ENCODE measurements at places on chromosomes 4 and X.

- DNase-seq = no peak
Observed at GRCh38 chr4:657338-657833, 16.7 kb downstream of the ATP5ME start.

DNA sequence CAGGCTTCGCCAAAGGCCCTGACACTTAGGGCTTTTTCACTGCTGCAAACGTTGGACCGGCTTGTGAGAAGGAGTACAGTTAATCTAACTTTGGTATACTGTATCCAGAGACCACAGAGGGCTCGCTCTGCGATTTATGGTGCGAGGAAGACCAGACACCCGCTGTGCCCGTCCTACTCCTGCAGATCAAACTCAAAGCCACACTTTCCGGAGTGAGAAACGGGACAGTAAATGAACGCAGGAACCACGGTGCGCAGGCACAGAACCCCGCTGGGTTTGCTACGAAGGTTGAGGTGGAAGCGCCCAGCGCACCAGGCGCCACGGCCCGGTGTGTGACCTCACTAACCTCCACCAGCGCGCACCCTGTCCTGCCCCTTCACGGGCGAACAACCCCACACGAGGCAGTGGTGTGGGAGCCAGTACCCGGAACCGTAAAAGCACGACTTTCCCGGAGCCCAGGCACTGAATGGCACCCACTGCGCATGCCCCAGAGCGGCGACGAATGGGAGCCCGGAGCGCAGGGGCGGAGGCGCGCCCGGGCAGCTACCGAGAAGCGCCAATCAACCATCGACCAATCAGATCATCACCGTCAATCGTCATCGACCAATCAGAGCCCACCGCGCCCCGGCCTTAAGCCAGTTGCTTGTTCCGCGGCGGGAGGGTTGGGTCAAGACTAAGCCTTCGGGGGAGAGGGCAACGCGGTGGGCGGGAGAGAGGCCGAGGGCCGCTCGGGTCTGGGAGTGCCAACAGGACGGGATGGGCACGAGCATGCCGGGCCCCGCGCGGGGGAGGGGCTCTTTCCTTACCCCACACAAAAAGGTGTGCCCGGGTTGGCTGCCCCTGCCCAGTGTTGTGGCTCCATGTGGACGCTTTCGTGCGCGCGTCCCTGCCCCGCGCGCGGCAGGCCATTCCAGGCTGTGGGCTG lies 21.3 kb upstream of the WDR45 start:
- DNase-seq = peak; percentile 86

- no peak for DNase-seq
Observed at GRCh38 chr4:42420140-42420539, 22.9 kb downstream of the SHISA3 start.

DNA sequence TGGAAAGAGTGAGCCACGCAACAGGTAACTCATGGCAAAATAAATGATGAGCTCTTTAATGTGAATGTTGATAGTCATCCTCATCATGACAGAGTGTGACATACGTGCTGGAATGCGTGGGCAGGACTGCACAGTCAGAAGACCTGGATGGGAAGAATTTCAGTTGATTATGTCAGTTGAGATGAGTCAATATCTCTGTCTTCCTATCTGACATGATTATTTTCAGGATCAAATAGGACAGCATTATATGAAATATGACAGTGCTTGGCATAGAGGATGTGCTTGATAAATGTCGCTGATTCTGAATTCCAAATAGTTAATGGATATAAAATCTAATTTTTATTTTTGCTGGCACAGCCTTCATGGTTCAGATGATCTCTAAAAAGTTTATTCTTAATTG lies 95.1 kb downstream of the IL15 start:
- DNase-seq = no peak

- no peak for DNase-seq
Observed at GRCh38 chr4:166174717-166175490, 301.9 kb downstream of the TLL1 start.

DNA sequence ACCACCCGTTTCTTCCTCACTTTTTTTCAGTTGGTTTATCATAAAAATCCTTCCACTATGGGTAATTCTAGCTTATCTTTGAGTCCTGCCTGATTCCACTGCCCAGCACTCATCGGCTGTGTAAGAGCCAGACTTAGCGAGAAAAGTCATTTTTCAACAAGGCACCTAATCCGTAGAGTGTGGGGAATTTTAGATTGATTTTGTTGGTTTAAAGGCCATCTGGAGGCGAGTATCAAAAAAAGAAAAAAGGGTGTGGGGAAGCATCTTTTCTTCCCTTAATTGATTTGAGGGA lies 134.4 kb downstream of the TET2 start:
- no peak for DNase-seq

DNA sequence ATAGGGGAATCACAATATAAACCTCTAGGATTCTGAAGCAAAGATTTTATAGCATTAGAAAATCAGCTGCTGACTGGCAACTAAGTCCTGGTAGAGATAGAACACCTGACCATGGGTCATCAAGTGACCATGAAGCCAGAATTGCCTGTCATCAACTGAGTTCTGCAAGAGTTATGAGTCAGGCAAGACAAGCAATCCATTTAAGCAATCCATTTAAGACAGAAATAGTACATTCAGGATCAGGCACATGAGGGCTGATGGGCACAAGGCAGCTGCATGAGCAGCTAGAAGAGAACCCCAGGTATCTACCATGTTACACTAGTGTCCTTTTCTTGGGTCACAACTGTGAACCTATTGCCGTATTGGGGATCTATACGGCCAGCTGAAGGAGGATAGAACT lies 98.9 kb downstream of the SPRY1 start:
- no peak for DNase-seq

DNA sequence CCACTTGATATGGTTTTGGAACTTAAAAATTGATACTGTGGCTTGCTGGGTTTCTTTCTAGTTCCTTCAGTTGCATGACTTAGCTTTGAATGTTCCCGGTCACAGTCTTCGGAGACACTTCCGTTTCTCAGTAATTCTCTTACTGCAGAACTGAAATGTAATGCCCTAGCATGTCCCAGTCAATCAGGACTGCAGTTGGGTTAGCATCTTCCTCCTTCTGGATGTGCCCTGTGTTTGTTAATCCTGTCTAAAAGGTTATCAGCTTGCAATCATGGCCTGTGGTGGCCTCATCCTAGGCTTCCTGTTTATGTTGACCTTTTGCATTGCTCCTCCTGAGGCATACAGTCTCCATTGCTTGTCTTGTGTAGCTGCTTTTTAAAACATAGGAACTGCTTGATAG lies 275.9 kb downstream of the ARHGAP10 start:
- DNase-seq = no peak

GRCh38 chr4:111045992-111046391 lies 423.1 kb upstream of the PITX2 start:
- DNase-seq = no peak

GRCh38 chr4:79687006-79687405 lies 279.0 kb upstream of the GK2 start:
- no peak for DNase-seq

GRCh38 chr4:189202869-189203271 lies 737.8 kb upstream of the FRG1 start:
- no peak for DNase-seq

DNA sequence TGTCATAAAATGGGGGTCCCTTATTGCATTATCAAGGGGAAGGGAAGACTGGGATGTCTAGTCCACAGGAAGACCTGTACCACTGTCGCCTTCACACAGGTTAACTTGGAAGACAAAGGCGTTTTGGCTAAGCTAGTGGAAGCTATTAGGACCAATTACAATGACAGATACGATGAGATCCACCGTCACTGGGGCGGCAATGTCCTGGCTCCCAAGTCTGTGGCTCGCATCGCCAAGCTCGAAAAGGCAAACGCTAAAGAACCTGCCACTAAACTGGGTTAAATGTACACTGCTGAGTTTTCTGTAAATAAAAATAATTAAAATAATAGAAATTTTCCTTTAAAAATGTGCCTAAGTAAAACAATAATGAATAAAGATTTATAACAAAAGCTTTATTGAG lies 30.6 kb downstream of the AASDH start:
- no peak for DNase-seq

DNA sequence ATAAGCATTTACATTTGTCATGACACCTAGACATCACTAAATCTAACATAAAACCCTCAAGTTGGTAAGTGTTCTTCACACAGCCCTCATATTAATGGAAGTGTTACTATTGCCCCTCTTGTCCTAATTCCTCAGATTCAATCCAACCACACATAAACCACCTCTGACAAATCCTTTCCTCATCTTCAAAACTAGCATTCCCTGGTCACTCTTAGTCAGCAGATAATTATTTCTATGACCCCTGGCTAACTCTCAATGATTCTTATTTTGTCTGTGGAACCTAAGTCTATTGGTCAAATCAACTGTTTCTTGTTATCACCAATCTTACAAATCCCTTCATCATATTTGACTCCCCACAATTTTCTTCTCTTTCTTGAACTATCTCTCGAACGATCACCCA lies 168.6 kb downstream of the PPP3CA start:
- DNase-seq = no peak

DNA sequence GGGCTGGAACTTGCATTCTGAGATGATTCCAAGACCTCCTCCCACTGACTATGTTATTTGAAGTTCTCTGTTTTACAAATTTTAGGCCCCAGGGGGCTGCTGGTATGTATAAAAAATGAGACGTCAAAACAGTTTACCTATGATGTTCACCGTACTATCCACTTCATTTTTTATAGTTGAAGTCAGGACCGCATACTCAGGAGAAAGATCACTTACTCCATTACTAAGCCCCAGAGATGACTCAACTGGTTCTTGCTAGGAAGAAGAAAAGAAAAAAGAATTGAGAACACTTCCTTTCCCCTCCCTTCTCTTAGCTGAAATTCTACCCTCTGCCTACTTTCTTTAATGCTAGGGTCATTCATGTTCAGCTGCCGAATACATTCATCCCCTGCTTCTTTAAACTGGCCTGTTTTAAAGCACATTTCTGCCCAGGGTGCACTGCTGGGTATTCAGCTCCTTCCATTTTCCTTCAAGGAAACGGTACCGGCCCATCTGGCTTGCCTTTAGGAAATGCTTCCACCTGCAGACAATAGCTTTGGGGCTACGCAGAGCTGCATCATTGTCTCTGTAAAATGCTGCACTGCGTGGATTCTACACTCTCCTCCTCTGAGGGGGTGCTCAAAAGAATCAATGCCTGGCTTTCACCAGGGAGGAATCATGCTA lies 66.2 kb downstream of the IRF2 start:
- DNase-seq = no peak

- DNase-seq = no peak
Observed at GRCh38 chr4:95267081-95267480, 281.7 kb downstream of the UNC5C start.

DNA sequence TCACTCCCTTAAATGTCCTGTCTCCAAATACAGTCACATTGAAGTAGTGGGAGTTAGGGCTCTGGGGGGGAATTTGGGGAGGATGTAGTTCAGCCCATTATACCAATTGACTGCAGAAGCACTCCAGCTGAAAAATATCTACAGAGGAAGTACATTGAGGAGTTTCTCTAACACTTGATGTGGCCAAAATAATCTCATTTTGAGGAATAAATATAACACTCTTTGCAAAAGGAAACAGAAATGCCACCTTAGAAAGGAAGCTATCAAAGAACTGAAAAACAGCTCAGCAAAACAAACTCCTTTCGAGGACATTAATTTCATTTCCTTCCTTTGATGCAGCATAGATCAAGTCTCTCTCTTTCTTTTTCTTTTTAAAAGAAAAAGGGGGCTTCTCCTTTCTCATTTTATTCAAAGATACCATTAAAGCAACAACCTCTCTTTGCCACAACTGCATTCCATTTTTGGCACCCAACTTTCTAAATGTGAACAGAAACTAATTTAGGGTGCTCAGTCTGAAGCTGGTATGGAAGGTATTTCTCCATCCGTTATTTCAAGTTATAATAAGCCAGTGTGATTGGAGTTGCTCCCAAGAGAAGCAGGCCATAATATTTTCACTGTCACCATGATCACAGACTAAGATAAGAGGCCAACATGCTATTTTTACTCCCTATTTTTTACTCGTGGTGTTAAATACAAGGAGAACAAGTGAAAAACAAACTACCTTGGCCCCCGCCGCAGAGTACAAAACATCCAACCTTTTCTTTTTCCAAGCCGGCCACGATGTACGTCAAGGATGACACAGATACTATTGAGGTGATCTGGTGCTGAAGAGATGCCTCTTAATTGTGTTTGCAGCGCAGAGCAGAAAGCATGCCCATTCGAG lies 230.4 kb upstream of the GATB start:
- DNase-seq = no peak

GRCh38 chr4:142727149-142727548 lies 119.0 kb downstream of the INPP4B start:
- DNase-seq = no peak

- DNase-seq = no peak
Observed at GRCh38 chrX:47620303-47620685, 637 bp upstream of the SYN1 start.

DNA sequence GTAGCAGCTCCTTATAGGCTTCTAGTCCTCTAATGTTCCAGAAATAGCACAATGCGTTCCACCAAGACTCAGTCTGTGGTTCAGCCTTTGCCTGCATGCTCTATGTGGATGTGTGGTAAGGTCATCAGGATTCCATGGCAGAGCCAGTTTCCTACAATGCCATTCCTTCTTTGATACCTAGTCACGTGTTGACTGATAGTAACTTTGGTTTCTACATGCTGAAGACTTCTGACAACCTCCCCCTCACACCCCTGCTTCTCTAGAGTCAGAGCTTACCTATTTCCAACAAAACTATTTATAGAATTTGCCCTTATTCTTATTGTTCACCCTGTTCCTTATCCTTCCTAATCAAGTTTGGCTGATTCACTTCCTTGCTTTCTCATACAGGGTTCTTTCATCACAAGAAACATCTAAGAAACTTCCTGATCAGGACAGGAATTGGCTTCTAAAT lies 81.1 kb downstream of the CT47B1 start:
- DNase-seq = no peak

- DNase-seq = no peak
Observed at GRCh38 chrX:69073241-69073640, 92.0 kb downstream of the PJA1 start.

DNA sequence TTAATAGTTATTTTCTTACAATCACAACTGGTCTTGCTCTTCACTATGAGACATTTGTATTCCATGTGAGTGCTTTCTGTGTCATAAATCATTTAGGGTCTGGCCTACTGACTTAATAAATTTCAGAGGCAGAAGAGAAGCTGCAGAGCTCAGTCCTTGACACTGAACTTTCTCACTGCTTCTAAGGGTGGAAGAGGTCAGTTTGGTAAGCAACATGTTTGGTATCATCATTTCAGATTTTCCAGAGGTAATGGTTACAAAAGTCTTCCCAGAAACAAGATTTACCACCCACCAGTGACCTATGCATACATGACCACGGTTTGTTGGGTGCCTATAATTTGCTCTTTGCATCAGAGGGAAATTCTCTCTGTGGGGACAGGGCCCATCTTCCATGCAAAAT lies 148.6 kb downstream of the NR3C2 start:
- no peak for DNase-seq

- DNase-seq = no peak
Observed at GRCh38 chr4:109930872-109931271, 18.2 kb downstream of the EGF start.

DNA sequence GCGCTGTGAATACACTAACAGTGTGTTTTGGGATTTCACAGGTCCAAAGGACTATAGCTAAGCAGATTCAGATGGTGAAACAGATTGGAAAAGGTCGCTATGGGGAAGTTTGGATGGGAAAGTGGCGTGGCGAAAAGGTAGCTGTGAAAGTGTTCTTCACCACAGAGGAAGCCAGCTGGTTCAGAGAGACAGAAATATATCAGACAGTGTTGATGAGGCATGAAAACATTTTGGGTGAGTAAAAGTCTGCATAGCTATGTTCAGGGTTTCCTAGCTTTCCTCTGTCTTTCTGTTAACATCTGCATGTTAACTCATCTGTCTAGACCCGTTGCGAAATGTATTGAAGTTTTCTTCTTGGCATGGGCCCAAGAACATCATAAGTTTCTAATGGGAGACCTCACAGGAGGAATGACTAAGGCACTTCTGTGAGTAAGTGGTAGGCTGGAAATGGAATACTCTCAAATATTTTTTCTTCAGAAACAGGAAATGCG lies 372.1 kb downstream of the BMPR1B start:
- no peak for DNase-seq

Measured in C1 segment of cervical spinal cord (tissue), 14 donors.